ENCODE measurements at places on chromosomes 7 and 10. TPM values are rescaled to one million over a fixed set of nuclear protein-coding genes. Genes with fewer than 3 reads are reported as not detected.
A peak's percentile ranks its signal among the peaks of the same experiment; 100 is the strongest.

Gene ZNF775
- total RNA-seq, result 14.9 TPM

Gene PSD
- total RNA-seq, result 12.4 TPM

Gene CC2D2B
- total RNA-seq, result 0.78 TPM

Gene SUGCT
- total RNA-seq, result 8.4 TPM

Gene TRIM74
- 1.7 TPM for total RNA-seq

Gene KLF14
- total RNA-seq, result 1.0 TPM

GRCh38 chr10:121351540-121351939, 246.7 kb downstream of the FGFR2 start:
- peaks cover 18% of the 10 kb centered on the region for H3K4me1 ChIP-seq
- DNase-seq, result no peak

DNA sequence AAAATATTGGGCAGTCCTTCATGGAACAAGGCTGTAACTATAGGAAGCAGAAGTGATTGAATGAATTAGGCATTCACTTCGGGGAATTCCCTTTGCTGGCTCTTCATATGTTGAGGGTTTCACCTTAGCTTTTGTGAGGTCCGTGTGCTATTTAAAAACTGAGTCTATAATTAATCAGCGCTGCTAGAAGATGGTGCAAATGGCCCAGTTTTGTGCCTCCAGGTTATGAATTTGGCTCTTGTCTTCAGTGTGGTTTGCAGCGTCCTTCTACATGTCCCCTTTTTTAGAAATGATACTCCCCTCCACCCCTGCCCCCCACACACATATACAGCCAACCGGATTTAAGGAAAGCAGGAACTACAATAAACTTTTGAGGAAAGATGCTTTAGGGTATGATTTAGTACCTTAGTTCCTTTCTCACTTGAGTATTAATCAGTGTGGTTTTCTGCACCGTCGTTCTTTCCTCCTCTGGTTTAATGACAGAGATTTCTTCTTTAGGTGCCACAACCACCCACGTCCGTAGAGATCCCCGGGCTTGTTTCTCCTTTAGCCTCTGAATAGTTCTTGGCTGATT, 110.6 kb upstream of the SAMD8 start:
- no peak for DNase-seq
- H3K4me1 ChIP-seq, result peaks cover 23% of the 10 kb centered on the region
- H3K27ac ChIP-seq, result peak overlapping the region; percentile 41
- no peak overlapping the region for H3K4me3 ChIP-seq
- H3K36me3 ChIP-seq, result peaks cover 31% of the 10 kb centered on the region

DNA sequence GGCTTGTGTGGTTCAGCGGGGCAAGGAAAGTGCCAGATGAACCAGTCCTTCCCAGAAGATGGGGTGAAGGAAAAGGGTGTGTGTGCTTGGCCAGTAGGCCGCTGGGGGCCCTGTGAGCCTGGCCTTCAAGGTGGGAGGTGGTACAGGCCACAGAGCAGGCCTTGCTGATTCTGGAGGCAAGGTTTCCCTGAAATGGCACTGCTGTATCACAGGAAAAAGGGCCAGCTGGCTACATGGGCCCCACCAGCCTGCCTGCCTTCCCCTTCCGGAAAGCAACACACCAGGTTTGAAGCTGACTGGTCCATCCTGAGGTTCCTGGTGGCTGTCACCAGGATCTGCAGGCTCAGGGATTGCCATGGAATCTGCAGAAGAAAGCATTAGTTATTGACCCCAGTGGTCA, 12.5 kb downstream of the MMRN2 start:
- peak overlapping the region; percentile 49 for H3K27ac ChIP-seq
- no peak overlapping the region for H3K4me3 ChIP-seq
- H3K4me1 ChIP-seq, result peaks cover 27% of the 10 kb centered on the region

- no peak overlapping the region for H3K4me3 ChIP-seq
- no peaks in the 10 kb centered on the region for H3K36me3 ChIP-seq
- no peak overlapping the region for H3K27ac ChIP-seq
- no peak for DNase-seq
- peaks cover 11% of the 10 kb centered on the region for H3K4me1 ChIP-seq
- no peaks in the 10 kb centered on the region for H3K27me3 ChIP-seq
Measured at GRCh38 chr10:88127269-88127668, 263.8 kb downstream of the PTEN start.

GRCh38 chr7:96181174-96181573, 140.7 kb downstream of the SLC25A13 start:
- DNase-seq, result no peak
- peak overlapping the region; percentile 21 for H3K27ac ChIP-seq
- no peaks in the 10 kb centered on the region for H3K27me3 ChIP-seq
- no peak overlapping the region for H3K4me3 ChIP-seq

DNA sequence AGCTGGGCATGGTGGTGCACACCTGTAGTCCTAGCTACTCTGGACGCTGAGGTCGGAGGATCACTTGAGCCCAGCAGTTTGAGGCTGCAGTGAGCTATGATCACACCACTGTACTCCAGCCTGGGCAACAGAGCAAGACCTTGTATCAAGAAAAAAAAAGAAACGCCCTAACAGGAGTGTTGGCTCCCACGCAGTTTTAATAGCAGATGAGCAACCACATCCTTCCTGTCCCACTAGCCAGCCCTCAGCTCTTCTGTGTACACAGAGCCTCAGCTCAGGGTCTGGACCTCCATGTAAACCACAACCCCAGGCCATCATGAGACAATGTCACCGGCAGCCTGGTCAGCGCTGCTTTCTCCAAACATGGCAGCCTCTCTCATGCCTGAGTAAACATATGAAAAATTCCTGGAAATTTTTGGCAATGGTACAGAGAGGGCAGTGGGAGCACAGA, 108.2 kb downstream of the PIP4K2A start:
- peaks cover 18% of the 10 kb centered on the region for H3K4me1 ChIP-seq
- peaks cover 36% of the 10 kb centered on the region for H3K36me3 ChIP-seq
- no peaks in the 10 kb centered on the region for H3K27me3 ChIP-seq

- H3K4me1 ChIP-seq, result peaks cover 3% of the 10 kb centered on the region
- no peak overlapping the region for H3K4me3 ChIP-seq
- H3K36me3 ChIP-seq, result no peaks in the 10 kb centered on the region
- no peak overlapping the region for H3K27ac ChIP-seq
Measured at GRCh38 chr10:47314416-47314970, 7.8 kb upstream of the GDF2 start.

- no peak for DNase-seq
- H3K4me1 ChIP-seq, result no peaks in the 10 kb centered on the region
- no peak overlapping the region for H3K4me3 ChIP-seq
Measured at GRCh38 chr7:134084488-134085144, 42.5 kb upstream of the LRGUK start.

DNA sequence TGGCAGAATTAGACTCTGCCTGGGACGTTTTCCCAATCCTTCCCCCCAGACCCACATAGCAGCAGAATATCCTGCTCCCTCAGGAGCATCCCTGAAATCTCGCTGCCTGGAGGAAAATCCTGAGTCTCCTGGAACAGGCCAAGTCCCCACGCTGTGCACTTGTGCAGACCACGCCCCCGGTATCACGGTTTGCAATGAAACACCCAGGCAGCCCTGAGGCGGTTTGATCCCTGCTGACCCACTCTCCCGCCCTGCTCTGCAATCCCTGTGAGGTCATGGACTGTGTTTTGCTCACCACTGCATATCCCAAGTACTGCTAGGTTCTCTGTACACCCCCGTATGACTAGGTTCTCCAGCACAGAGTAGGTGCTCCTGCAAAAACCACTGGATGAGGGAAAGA, 411.8 kb upstream of the MGMT start:
- no peak overlapping the region for H3K4me3 ChIP-seq
- no peaks in the 10 kb centered on the region for H3K27me3 ChIP-seq
- H3K27ac ChIP-seq, result no peak overlapping the region
- no peak for DNase-seq

DNA sequence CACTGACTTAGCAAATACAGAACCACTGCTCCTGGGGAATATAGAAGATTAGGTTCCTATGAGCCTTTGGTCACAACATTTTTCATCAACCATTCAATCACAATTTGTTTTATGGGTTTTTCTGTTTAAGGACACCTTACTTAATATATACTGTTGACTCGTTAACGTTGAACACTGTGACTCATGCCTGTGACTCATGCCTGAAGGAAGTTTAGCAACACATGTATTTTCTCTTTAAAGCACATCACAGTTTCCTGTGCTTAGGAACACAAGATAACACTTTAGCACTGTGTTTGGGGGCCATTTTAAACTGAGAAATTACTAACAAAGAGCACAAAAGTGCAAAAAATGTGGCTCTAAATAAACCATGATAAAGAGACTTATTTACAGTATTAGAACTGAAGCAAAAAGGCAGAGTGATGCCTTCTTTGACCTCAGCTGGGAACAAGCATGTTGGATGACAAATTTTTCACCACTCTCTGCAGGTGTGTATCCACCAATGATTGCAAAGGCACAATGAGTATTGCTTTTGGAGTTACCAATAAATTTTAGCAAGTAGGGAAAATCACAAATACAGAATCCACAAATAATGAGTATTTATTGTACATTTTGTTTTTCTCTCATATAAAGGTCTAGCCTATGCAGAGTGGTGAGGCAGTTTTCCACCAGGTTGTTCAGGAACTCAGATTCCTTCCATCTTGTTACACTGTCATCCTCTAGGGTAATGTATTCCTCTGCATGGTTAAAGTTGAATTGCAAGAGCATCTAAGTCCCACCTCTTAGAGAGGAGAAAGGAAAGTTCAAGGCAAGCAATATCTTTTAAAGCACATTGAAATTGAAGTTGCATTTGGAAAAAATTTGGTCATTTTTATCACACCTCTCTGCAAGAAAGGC, 7.3 kb downstream of the FGFBP3 start:
- DNase-seq, result no peak
- peak overlapping the region; percentile 49 for H3K27ac ChIP-seq
- no peak overlapping the region for H3K4me3 ChIP-seq
- H3K27me3 ChIP-seq, result no peaks in the 10 kb centered on the region
- peaks cover 6% of the 10 kb centered on the region for H3K36me3 ChIP-seq

DNA sequence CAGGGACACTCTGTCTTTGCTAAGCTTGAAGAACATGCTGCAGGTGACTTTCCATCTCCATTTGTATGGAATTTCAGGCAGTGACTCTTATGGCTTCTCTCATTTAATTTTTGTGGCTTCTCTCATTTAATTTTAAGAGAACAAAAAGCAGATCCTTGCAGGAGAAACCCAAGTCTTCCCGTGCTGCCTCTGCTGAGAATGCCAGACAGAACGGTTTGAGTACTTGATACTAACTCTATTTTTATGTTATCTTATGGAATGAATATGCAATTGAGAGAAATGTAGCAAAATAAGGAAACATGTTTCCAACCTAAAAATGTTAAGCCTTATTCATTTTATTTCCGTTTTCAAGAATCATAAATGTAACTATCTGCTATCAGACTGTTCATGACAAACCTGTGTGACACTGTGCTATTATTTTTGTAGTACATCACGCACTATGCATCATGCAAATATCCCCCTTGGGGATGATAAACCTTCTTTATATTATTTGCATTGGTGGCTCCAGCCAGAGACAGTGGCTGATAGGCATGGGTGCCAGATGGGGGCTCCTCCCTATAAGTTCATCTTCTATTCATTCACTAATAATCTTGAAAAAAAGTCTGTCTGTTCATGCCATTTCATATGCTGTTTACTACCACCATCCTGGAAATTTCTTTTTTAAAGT, 6.9 kb upstream of the RAPGEF5 start:
- no peak overlapping the region for H3K4me3 ChIP-seq
- H3K4me1 ChIP-seq, result no peaks in the 10 kb centered on the region
- no peaks in the 10 kb centered on the region for H3K36me3 ChIP-seq
- no peak for DNase-seq
- H3K27ac ChIP-seq, result no peak overlapping the region
- H3K27me3 ChIP-seq, result peaks cover 18% of the 10 kb centered on the region
